ENCODE measurements at places on chromosomes 13 and 19.

GRCh38 chr13:87944038-87944437 lies 272.9 kb downstream of the SLITRK5 start:
- no peak for DNase-seq

DNA sequence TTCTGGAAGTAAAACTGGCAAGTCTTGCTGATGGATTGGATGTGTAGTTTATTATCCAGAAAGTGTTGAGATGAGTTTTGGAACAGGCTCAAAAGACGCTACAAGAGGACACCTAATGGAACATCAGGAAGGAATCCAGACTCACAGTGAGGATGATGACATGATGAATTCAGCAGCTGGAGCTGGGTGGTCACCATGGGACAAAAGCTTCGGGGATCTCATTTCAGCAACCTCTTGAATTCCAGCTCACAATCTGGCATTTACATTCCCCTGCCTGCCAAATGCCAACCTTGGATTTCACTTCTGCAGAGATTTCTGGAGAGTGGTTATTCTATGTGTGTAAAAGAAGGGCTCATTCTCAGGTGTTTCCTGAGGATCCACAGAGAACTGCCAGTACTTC lies 288.0 kb upstream of the TMTC4 start:
- no peak for DNase-seq

GRCh38 chr19:10776900-10777650 lies 58.9 kb downstream of the TMED1 start:
- no peak for DNase-seq

DNA sequence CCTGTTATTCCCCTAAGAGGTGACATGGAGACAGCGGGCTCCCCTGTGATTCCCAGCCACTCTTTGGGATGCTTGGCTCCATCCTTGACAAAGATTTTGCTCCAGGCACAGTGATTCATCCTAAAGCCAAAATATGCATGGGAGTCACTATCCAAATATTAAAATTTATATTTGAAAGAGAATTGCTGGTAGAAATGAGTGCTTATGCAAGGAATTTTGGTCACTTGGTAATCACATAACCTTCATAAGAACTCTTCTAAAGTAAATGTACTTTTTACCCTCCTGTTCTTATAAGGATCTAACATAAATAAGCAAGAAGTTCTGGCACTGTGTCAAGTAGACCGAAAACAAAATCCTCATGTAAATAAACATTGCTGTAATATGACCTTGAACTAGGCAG lies 385.8 kb downstream of the ITGBL1 start:
- DNase-seq: no peak

- DNase-seq: no peak
Measured at GRCh38 chr19:39473443-39473960, 7.1 kb upstream of the TIMM50 start.

DNA sequence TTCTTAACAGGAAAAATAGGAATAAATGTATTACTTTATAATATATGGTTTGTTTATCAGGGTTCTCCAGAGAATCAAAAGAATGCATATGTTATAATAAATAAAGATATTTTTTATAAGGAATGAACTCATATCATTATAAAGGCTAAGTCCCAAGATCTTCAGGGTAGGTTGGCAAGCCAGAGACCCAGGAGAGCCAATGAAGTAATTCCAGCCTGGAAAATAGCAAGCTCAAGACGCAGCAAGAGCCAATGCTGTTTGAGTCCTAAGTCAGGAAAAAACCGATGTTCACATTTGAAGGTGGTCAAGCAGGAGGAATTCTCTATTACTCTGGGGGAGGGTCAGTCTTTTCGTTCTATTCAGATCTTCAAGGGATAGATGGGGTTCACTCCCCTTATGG lies 490.0 kb downstream of the PCDH20 start:
- no peak for DNase-seq

DNA sequence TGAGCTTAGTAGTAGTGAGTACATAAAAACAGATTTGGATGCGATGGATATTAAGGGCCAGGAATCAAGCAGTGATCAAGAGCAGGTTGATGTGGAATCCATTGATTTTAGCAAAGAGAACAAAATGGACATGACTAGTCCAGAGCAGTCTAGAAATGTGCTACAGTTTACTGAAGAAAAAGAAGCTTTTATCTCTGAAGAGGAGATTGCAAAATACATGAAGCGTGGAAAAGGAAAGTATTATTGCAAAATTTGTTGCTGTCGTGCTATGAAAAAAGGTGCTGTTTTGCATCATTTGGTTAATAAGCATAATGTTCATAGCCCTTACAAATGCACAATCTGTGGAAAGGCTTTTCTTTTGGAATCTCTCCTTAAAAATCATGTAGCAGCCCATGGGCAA lies 11.4 kb downstream of the CHAMP1 start:
- no peak for DNase-seq

- no peak for DNase-seq
Measured at GRCh38 chr19:10316229-10317044, 622 bp upstream of the FDX2 start.

- DNase-seq: no peak
Measured at GRCh38 chr19:5932146-5932545, 18.1 kb downstream of the CAPS start.

- DNase-seq: no peak
Measured at GRCh38 chr13:31923134-31923763, 108.3 kb upstream of the FRY start.

DNA sequence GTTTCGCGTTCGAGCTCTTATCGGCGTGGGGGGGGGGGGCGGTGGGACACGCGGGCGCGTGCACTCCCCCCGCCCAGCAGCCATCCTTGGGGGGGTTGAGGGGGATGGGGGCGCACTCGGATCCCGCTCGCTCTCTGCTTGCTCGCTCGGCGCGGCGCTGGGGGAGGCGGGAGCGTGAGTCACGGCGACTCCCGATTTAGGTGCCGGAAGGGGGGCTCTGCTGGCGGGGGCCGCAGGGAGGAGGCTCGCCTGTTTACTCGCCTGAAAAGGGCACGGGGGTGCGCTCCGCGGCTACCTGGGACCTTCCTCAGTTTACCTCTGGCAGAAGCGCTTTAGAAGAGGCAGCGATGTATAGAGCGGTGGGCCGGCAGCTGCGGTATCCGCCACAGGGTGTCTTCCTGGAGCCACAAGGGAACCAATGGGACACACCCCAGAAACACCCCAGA lies 1.1 kb upstream of the PDE4A start:
- no peak for DNase-seq

- no peak for DNase-seq
Measured at GRCh38 chr19:5092481-5092843, 123.5 kb downstream of the KDM4B start.

GRCh38 chr19:6084821-6085220 lies 25.5 kb downstream of the RFX2 start:
- no peak for DNase-seq

GRCh38 chr13:87358319-87358718 lies 312.9 kb upstream of the SLITRK5 start:
- no peak for DNase-seq

DNA sequence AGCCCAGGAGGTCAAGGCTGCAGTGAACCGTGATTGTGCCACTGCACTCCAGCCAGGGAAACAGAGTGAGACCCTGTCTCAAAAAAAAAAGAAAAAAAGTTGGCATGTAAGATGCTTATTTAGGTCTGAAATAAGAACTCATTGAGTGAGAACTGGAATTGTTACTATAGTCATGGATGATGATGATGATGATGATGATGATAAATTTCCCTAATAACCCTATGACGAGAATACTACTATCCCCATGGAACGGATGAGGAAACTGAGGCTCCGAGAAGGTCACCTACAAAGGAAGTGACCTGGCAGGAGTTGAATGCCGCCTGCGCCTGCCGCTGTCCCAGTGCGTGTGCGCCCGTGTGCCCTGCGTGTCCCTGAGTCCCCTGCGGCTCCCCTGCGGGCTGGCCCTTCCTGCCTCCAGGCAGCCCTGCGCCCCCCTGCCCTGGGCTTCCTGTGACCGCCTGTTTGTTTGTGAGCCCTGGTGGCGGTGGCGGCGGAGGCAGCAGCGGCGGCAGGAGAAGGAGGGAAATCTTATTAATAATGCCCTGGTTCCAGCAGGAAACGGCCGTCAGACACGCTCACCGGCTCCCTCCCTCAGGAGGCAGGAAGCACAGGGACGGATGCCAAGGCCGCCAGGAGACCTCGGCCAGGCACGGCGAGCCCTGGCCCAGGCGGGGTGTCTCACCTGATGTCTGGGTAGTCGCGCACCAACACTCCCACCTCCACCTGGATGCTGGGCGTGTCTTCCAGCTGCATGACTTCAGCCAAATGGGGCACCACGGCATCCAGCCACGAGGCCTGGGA lies 29.6 kb downstream of the EXOC3L2 start:
- no peak for DNase-seq

GRCh38 chr13:33351319-33351718 lies 65.8 kb upstream of the STARD13 start:
- DNase-seq: no peak

DNA sequence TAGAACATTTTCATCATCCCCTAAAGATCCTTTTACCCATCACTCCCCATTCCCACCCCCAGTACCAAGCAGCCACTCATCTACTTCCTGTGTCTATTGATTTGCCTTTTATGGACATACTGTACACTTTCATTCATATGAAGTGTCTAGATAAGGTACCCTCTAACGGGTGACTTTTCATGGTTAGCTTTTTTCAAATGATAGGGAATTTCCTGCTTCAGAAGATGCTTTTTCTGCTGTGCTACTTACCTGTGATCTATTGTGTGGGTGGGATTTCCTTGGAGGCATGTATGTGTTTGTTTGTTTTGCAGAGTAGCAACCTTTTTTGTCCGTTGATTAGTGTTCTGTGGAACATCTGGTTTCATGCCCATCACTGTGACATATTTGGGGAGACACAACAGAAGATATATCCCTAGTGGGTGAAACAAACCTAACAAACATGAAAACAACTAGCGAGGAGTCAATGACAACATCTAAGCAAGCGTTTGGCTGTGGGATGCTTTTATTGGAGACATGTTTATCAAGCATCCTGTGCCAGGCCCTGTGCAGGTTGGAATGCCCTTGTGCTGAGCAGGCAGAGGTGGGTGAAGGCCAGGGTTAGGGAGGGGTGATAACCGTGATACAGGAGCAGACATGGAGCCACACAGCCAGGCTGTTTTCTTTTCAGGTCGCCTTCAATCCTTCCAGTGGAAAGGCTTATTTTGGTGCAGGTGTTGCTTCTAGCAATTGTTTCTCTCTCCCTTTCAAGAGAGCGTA lies 17.6 kb downstream of the SPINT2 start:
- DNase-seq: no peak

DNA sequence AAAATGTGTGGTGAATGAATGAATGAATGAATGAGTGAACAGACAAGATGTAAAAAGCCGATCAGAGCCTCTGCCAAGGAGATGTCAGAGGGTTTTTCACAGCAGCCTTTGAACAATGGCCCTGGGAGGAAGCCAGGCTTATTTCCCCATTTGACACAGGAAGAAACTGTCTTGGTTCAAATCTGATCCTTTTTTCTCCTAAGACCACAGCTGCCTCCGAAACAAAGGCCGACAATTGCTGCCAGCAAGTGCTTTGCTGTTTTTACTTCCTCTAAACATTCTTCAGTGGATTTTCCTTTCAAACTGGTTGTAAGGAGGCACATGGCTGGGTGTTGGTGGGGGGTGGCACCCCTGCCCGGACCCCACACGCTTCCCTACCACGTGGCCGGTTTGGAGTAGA lies 44.2 kb upstream of the HOMER3 start:
- DNase-seq: no peak

DNA sequence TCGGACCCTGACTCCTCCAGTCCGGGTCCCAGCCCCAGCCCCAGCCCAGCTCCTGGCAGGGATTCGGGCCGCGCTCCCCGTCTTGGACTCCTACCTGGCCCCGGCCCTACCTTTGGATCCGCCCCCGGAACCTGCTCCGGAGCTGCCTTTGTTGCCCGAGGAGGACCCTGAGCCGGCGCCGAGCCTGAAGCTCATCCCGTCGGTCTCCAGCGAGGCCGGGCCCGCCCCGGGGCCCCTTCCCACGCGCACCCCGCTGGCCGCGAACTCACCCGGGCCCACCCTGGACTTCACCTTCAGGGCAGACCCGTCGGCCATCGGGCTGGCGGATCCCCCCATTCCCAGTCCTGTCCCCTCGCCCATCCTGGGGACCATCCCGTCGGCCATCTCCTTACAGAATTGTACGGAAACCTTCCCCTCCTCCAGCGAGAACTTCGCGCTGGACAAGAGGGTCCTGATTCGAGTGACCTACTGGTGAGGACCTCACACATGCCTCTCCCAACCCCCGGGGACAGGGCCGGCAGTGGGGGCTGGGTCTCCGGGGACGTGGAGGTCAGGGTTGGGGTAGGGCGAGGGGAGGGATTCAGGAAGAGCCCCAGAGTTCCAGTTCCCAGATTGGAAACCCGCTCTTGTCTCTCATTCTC lies 732 bp downstream of the SELENOV start:
- DNase-seq: peak; percentile 16

- no peak for DNase-seq
Measured at GRCh38 chr19:16889366-16889882, 625 bp downstream of the F2RL3 start.

GRCh38 chr19:38880882-38881609 lies 3.0 kb upstream of the RINL start:
- DNase-seq: no peak

GRCh38 chr19:35673121-35673804 lies 6.9 kb downstream of the UPK1A start:
- no peak for DNase-seq

DNA sequence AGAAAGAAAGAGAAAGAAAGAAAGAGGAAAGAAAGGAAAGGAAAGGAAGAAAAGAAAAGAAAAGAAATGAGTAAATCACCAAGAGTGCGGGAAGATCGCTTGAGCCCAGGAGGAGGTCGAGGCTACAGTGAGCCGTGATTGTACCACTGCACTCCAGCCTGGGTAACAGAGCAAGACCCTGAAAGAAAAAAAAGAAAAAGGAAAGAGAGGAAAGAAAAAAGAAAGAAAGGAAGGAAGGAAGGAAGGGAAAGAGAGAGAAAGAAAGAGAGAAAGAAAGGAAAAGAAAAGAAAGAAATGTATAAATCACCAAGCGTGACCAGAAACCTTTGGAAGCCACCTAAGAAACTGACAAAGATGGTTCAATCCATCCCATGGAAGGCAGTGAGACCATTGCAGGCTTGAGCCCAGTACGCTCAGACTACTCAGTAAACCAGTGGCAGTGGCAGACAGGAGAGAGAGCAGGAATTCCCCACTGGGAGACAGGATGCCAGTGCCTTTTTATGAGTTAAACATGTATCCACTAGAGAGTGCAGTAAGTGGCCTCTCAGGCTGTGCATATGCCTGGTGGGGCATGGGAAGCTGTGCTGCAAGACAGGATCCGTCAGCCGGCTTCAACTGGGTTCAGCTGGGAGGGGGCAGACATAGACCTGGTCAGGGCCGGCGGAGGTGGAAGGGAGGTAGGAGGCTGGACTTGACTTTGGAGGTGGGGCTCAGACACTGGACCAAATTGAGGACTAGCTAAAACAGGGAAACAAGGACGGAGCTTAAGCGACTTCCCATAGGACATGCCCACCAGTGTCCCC lies 4.8 kb downstream of the GPR42 start:
- no peak for DNase-seq

DNA sequence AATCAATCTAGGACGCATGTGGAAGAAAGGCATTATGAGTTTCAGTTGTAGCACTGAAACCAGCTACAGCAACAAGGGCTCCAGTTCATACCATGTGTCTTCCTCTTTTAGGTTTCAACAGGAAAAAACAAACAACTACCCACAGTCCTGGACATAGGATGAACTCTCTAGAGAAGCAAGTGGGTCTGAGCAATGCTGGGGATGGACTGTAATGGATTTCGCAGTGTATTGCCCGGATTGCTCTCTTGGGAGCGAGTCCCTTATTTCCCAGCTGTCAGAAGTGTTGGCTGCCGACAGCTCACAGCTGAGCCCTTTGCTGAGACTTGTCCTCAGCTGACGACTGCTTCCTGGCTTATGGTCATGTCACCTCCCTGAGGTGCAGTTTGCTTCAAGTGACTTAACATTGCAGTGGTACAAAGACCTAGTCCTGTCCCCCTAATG lies 12.1 kb upstream of the MYCBP2 start:
- DNase-seq: no peak

- DNase-seq: no peak
Measured at GRCh38 chr13:23945612-23946011, 48.3 kb upstream of the C1QTNF9B start.

All from naive thymus-derived CD4-positive, alpha-beta T cell (primary cell).